ENCODE measurements at places on chromosomes 7 and 10.

DNA sequence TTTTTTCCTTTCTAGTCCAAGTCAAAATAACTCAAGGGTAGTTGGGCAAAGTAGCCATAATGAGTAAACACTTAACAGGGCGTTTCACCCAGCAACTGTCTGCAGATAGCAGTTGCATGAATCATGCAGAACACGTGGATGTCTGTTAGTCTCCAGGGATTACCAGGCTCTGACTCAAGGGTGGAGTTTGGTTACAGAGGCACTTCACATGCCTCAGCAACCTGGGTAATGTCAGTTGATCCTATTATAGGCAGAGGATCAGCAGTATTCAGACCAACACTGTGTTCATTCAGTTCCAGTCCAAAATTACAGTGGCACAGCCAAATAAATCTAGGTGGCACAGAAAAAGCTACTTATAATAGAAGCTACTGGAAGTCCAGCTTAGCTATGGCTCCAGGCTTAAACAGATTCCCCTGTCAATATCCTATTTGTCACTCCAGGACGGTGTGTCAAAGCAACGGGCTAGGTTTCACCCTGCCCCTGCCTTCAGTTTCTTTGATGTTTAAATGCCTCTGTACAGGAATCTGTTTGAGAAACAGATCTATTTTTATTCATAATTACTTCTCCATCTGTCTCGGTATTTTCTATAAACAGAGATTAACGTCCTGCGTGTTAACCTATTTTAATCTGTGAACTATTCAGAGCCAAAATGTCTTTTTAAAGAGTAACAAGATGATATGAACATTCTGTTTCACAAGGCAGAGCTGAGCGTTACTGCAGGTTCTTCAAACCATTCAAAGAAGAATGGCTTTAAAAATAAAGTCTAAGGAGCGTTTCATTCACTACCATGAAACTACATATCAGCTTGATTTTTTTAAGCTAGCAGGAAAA lies 162.6 kb upstream of the AKR1E2 start:
- DNase-seq, result peak; percentile 85

DNA sequence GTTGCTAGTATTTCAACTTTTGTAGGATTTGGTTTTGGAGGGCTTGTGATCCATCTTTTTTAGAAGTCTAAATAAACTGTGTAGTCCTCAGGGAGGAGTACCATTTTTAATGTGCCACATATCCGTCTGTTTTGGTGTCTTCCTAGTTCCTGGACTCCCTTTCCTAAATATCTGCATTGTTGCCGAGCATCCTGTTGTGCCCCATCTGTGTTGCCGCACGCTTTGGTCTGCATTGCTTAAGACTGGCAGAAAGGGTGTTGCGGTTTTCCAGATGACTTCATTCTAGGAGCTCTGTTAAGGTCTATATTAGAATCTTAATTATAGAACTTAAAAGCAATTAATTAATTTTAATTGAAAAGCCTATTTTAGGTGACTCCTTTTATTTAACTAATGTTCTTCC lies 49.4 kb downstream of the RBM33 start:
- no peak for DNase-seq

DNA sequence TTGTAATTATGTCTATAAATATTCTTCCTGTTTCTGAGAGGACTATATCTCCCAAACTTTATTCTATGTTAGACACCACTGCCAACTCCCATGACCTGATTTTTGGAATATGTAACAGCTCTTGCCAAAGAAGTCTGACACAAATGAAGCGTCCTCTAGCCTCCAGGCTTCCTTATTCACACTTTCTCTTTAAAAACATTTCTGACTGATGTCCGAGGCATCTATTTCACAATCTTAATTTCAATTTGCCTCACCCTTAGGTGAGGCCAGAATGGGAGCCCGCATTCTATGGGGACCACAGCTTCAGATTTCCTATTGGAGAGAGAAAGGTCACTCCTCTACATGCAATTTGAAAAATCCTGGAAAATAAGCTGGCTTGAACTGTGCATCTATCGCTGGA lies 873.2 kb downstream of the GATA3 start:
- DNase-seq, result no peak

GRCh38 chr10:124892905-124893304 lies 49.0 kb upstream of the ZRANB1 start:
- no peak for DNase-seq

- DNase-seq, result no peak
Observed at GRCh38 chr10:44581996-44582395, 197.1 kb upstream of the CXCL12 start.

DNA sequence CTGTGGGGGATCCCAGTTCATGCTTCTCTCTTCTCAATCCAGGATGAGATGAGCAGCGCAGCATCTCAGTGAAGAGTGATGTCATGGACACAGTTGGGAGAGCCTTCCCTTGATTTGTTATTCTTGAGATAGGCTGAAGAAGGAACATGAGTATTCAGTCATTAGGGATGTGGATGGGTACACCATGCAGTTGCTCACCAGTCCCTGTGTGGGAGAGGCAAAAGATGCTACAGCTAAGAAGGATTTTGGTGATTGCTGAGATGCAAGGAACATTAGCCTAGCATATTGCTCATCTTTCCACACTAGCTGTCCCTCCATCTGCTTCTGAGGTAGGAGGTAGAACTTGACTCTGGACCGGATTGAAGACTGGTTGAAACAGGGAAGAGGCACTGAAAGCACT lies 179.6 kb downstream of the GALNT17 start:
- DNase-seq, result no peak

- peak; percentile 17 for DNase-seq
Observed at GRCh38 chr7:27133409-27134231, 3.1 kb upstream of the HOXA4 start.

DNA sequence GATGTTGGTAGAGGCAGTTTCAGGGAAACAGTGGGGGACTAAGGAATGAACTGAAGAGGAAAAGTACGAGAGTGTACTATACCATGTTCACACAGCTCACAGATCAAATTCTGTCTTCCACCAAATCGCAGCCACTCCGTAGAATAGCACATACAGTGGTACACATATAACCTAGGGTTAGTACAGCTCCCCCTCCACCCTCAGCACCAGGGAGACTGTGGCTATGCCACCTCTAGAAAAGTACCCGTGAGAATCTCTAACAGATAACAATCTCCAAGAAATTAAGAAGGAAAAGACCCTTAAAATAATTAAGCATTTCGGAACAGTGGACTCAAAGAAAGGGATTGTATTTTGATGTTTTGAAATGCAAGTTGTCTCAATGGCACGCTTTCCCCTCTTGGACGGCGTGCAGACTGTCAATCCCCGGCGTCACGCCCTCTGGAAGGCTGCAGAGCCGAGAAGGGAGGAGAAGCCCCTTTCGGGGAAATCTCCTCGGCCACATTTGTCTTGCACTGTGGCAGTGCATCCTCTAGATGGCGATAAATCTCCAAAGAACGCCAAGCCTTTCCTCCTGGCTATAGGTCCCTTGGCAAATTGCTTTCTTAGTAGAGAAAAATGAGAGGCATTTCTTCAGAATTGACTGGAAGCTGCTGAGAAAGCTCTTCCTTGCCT lies 345.0 kb downstream of the REEP3 start:
- DNase-seq, result peak; percentile 58

DNA sequence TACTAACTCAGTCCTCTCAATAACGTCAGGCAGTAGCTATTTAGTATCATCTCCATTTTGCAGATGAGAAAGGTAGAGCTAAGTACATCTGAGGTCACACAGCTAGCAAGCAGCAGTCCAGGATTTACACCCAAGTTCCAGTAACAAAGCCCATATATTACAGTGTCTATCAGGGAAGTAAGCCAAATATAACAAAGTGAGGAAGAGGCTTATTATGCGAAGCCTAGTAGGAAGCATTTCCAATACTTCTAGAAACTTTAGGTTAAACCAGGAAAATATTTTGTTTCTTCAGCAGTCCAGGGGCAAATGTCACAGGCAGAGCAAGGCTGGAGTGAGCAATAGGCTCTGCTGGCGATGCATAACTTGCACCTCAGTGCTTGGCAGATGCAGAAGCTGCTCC lies 53.9 kb downstream of the NOC3L start:
- DNase-seq, result no peak

- no peak for DNase-seq
Observed at GRCh38 chr10:88810196-88810961, 7.8 kb downstream of the LIPM start.

DNA sequence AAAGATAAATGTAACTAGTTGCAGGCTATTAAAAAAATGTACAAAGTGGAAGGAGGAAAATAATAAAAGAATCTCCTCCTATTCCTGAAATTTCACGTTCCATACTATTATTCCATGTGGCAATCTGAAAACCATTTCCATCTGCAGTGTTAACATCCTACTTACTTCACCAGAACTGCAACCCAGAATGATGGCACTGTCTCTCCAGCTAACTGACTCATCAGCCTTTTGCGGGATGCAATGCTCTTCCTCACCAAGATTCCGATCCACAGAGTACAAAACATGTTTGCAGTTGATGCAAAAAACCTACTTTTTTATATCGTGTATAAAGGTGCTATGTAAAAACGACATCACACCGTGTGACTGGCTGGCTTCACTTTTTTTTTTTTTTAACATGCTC lies 50.8 kb downstream of the ESYT2 start:
- no peak for DNase-seq

DNA sequence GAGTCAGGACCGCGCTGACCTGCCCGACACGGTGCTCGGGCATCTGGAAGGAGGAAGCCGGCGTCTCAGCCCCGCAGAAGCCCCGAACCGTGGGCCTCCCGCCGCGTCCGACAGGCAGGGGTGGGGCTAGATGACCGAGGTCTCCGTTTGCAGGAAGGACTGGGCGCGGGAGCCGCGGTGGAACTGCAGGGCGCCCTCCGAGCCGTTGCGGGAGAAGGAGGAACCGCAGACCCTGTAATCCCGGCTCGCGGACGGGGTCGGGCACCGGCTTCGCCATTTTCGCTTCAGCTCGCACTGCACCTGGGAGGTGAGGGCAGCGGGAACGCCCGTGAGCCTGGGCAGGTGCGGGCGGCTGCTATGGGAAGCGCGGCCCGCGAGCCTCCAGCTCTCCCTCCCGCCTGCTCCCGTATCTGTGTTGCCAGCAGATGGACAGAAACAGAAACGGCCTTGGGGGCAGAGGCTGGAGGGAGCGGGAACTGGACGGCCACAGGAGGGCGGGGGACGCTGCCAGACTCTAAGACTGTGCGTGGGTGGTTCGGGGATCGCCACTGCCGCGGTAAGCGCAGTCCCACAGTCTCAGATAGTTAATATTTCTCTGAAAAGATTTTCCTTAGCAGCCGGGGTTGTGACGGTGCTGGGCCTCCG lies 114.1 kb downstream of the VIPR2 start:
- peak; percentile 47 for DNase-seq
